ENCODE measurements at places on chromosomes 13 and 19.

GRCh38 chr13:61370520-61370919 lies 45.1 kb downstream of the PCDH20 start:
- DNase-seq: no peak

DNA sequence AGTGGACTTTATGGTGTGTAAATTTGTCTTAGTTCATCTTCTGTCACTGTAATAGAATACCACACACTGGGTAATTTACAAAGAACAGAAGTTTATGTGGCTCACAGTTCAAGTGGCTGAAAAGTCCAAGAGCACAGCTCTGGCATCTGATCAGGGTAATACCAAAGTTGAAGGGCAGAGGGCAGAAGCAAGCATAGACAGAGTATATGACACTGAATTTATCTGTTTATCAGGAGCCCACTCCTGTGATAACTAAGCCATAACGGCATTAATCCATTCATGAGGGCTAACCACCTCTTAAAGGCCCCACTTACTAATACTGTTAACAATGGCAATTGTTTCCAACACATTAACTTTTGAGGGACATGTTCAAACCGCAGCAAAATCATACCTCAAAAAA lies 4.0 kb upstream of the RFXAP start:
- no peak for DNase-seq

- DNase-seq: no peak
Observed at GRCh38 chr19:42233678-42234292, 8.6 kb downstream of the GSK3A start.

DNA sequence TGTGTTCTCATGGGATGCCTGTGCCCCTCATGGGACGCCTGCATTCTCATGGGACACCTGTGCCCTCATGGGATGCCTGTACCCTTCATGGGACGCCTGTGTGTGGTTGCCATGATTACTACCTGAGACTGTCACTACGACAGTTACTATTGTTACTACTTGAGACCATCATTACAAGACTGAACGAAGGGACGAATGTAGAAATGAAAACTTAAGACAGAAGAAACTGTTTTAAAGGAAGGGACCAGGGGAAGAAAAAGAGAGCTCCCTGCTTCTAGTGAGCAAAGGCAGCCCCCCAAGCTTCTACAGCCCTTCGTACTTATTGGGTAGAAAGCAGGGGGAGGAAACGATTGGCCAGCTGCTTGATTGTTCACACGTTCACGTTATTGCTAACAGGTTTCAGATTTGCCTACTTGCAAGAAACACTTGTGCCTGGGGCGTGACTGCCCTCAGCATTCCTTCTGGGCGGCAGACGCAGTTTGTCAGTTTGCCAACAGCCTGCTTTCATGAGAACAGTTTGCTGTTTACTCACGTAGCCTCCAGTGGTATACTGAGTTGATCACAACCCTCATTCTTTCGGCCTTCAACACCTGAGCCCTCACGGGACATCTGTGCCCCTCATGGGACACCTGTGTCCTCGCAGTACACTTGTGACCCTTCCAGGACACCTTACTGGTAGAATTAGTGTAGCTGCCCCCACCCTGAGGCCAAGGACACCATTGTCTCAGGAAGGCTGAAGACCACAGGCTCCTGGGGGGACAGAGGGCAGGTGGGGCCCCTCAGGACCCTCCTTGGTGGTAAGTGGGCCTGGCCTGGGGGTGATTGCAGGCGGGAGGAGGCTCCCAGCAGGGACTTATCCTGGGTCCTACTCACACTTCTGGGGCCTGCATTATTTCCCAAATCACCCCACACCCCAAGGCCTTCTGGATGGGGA lies 2.5 kb upstream of the S1PR4 start:
- DNase-seq: no peak

- peak; percentile 84 for DNase-seq
Observed at GRCh38 chr19:46265217-46265828, 31.5 kb upstream of the HIF3A start.

- no peak for DNase-seq
Observed at GRCh38 chr13:32259116-32259515, 56.0 kb downstream of the ZAR1L start.

GRCh38 chr19:49781394-49781793 lies 14.6 kb downstream of the AP2A1 start:
- DNase-seq: no peak

- peak; percentile 49 for DNase-seq
Observed at GRCh38 chr13:41613984-41614661, 156.8 kb downstream of the RGCC start.

- DNase-seq: no peak
Observed at GRCh38 chr13:29170436-29171082, 350.4 kb downstream of the MTUS2 start.

GRCh38 chr19:6271721-6272410 lies 7.9 kb downstream of the MLLT1 start:
- DNase-seq: no peak

DNA sequence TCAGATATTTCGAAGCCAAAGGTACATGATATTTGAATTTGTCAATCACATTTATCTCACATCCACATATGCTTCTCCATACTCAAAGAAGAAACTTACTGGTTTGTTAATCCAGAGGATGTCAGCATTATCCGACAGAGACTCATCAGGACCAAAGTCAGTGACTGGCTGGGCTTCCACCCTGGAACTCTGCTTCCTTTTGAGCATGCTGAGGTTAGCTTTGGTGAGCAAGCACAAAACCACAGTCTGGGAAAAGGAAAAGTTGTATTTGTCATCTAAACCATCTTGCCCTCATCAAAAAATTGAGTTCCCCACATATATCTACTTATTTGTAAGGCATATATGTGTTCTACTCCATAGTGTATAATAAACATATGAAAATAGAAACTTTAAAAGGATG lies 17.4 kb downstream of the NALCN start:
- no peak for DNase-seq

DNA sequence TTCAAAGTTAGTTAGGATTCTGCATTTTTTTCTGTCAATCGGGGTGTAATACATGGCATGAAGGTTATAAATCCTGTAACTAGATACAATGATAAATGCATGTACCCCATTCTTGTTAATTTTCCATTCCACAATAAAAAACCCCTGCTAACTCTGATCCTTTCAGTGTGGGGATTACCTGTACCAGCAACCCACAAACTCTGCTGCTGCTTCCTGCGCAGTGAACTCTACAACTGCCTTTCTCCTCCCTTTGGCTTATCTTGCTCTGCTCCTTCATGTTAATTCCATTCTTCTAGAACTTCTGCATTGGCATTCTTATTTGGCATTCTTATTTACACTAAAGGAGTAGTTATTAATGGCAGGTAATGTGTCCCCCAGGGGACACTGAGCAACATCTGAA lies 273.1 kb downstream of the KLF12 start:
- DNase-seq: no peak

GRCh38 chr13:29106651-29107050 lies 286.5 kb downstream of the MTUS2 start:
- no peak for DNase-seq

DNA sequence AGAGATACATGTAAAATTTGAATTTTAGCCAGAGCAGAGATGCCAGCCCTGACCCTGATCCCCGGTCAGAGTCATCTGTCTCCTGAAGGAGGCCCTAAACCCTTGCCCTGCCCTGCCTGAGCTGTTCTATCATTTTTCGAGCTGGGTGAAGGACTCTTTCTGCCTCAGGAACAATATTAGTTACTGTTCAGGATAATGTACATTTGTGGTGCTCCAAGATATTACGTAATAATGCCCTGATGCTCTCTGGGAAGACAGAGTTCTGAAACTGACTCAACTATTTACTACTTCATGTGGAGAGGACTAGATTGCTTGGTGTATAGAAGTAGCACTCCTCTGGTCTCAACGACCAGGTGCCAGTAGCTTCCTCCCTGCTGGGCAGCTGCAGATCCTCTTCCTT lies 37.9 kb upstream of the UBL3 start:
- DNase-seq: no peak

GRCh38 chr19:29988351-29988750 lies 46.3 kb downstream of the URI1 start:
- peak; percentile 54 for DNase-seq

GRCh38 chr13:98549006-98549727 lies 27.7 kb downstream of the STK24 start:
- DNase-seq: no peak

GRCh38 chr13:26029581-26030136 lies 22.2 kb downstream of the SHISA2 start:
- DNase-seq: no peak

- DNase-seq: no peak
Observed at GRCh38 chr13:39578821-39579291, 24.1 kb downstream of the LHFPL6 start.

- no peak for DNase-seq
Observed at GRCh38 chr13:40271931-40272775, 394.3 kb downstream of the FOXO1 start.

GRCh38 chr19:40800997-40801377 lies 2.0 kb downstream of the EGLN2 start:
- no peak for DNase-seq

DNA sequence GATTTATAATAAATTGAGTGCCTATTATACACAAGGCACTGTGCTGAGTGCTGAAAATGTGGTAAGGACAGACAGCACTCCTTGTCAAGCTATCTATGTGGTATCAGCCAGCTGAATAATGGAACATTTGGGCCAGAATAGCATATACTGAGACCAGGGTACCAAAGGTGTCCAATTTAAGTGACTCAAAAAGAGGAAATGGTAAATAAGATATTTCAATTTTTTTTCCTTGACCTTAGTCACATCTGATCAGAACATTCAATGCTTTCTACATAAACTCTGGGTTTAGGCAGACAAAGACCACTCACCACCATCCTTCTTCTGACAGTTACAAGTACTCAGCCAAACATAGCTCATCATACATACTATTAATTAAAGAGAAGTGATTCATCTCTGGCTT lies 43.2 kb downstream of the RCBTB2 start:
- no peak for DNase-seq

GRCh38 chr13:100546713-100547405 lies 41.7 kb downstream of the GGACT start:
- DNase-seq: no peak

GRCh38 chr19:35639321-35639639 lies 2.3 kb upstream of the ETV2 start:
- DNase-seq: no peak

- DNase-seq: no peak
Observed at GRCh38 chr19:5557691-5558090, 10.1 kb downstream of the TINCR start.

- DNase-seq: no peak
Observed at GRCh38 chr19:16886305-16886880, 2.4 kb upstream of the F2RL3 start.

DNA sequence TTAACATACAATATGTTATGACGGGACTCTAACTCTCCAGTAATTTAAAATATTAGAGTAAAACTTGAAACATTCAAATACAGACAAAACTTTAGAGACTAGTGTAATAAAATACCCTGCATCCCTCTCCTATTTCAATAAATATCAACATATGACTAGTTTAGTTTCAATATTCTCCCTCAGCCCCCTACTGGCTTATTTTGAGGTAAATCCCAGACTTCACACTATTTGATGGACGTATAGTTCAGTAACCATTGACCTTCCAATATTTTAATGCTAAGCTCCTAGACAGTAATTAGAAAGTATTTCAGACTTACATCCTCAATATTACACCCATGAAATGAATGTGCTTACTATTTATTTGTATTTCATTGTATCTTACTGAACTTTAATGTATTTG lies 180.7 kb upstream of the STARD13 start:
- DNase-seq: no peak

- peak; percentile 38 for DNase-seq
Observed at GRCh38 chr19:6752256-6753177, 13.0 kb downstream of the TRIP10 start.

GRCh38 chr13:32537580-32538142 lies 934 bp downstream of the N4BP2L2 start:
- DNase-seq: no peak

GRCh38 chr13:111174377-111175114 lies 59.4 kb downstream of the ARHGEF7 start:
- DNase-seq: no peak

DNA sequence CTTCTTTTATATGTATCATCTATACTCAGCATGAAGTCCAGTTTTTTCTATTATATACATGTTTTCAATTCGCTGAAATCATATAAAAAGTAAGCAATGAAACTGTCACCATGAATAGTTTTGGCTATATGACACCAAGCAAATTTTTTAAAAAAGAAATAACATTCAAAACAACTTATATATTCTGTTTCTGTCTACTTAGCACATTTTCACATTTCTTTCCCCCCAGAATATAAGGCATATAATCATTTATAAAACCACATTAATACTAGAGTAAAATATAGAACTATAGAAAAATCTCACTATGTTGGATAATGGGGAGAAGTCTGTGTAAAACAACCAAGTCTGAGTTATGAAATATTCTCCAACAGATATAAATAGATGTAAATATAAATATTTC lies 33.1 kb downstream of the POSTN start:
- no peak for DNase-seq

DNA sequence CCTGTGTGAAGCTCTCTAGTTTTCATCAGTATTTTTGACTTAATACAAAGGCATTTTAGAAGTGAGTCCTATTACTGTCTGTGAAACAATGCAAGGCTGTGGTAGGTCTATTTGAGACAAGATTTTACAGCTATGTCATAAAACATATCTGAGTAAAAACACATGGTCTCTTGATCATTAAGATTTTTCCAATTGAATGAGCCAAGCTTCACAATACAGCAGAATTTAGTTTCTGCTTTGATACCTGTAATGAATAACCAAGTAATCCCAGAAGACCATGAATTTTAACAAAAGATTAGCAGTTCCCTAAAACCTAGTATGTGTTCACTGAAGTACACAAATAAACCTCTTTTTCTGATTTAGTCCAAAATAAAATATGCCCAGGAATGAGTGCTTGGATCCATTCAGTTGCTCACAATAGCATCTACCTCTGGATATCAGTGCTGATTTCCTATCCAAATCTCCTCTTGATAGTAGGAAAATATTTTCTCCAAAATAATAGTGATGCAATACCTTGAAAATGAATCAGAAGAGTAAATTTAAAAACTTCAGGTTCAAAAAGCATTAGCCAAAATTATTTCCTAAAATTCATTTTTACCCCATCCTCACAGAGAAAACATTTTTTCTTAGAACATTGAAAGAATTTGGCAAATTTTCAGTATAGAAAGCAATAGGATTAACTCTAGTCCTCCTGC lies 533.5 kb upstream of the SGCG start:
- DNase-seq: no peak

DNA sequence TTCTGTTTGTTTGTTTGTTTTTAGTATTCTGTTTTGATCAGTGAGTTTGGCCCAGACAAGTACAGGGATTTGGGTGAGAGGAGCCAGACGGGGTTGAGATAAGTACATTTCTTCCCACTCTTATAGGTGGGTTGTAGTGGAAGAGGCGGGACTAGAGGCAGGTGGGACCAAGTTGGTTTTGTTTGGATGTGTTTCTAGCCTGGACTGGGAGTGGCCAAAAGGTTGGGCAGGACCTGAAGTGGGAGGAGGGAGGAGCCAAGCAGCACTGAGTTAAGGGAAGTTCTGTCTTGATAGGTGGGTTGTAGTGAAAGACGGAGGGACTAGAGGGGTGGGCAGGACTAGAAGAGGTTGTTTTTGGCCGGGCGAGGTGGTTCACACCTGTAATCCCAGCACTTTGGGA lies 9.0 kb downstream of the DNASE2 start:
- no peak for DNase-seq
